ENCODE measurements at places on chromosomes 6 and 20.

DNA sequence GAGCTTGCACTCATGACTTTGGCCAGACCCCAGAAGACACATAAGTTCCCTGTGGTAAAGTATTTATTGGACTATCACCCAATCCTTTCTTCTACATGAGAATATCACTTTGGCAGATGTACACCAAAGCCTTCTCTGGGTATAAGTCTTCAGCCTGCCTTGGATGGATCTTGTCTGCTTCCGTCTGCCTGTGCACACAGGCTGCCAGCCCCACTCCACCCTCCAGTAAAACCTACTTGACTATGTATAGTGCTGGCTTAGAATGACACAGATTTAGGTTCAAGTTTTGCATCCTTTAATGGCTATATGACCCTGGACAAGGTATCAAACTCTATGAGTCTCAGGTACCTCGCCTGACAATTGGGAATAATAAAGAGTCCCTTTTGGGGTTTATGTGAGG, 63.4 kb downstream of the BACH2 start:
- no peak for DNase-seq

- DNase-seq = no peak
Observed at GRCh38 chr6:28751514-28751913, 172.3 kb downstream of the TRIM27 start.

DNA sequence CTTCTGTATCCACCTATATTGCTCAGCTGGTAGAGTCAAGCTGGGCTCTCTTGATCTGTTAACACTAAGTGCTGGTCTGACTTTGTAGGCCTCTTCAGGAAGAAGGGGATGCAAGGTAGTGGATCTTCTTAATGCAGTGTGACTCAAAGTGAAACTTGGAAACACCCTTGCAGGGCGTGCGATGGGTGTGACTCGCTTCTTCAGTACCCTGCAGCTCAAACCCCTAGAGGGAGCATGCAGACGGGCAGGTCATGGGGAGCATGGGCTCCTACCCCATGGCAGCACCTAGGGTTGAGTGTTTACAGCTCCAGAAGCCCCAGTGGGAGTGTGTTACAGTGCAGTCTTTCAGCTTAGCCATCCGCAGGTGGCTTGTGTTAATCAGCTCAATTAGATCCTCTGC, 757 bp upstream of the SAMD3 start:
- DNase-seq = no peak

DNA sequence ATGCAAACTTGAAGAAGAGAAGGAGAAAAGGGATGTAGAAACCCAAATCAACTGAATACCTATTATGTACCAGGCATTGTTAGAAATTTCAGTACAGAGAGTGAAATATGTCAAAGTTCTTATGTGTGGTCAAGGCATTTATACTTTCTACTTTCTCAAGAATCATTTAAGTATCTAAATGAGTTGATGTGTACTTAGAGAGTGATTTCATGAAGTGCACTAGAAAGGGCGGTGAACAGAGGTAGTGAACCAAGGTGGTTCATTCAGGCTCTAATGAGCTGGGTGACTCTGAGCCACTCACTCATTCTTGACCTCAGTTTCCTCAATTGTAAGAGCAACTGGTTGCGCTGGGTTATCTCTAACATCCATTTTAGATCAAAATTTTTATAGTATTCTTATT, 3.3 kb downstream of the PDE7B start:
- no peak for DNase-seq

DNA sequence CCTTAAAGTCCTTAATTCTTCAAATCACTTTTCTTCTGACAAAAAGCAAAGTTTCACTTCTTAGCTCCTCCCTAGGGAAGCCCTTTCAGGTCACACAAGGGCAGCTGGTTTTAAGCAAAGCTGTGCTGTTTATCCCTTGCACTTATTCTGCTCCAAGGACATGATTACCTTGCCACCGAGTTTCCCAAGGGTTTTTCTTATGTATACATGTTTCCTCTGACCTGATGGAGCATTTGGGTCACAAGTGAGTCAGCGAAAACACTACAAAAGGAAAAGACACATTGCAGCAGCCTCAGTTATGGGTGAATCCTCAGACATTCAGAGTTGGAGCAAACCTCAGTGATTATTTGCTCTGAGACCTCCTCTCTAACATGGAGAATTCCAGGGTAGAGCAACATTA, 26.6 kb upstream of the ILRUN start:
- no peak for DNase-seq

DNA sequence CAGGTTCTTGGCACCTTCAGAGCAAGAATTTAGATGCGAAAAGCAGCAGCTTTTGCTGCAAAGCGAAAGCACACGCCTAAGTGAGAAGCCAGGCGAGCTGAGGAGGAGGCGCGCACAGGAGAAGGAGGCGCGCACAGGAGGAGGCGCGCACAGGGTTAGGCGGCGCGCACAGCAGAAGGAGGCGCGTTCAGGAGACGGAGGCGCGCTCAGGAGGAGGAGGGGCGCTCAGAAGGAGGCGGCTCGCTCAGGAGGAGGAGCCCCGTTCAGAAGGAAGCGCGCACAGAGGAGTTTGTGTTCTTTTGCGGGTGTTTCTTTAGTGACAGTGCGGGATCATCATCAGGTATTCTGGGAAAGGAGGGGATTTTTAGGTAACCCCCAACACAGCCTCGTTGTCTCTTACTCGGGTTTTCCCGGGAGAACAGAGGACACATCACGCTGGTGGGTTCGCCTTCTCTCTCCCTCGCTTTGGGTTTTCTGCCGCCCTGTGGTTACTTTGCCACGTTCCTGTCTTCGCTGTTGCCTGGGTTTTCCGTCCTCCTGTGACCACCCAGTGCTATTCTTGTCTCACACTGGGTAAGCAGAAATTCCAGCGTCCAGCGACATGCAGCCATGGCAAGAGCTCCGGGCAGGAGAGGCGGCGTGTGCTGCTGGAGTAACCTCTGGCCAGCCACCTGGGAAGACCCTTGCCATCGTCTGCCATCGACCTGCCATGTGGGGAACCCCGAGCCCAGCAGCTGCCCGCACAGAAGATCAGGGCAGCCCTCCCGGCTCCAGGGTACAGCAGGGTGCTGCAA, 47.0 kb downstream of the WDR27 start:
- peak; percentile 77 for DNase-seq

- no peak for DNase-seq
Observed at GRCh38 chr6:164570801-164571200, 738.6 kb downstream of the C6orf118 start.

- DNase-seq = no peak
Observed at GRCh38 chr20:6828794-6829423, 61.4 kb downstream of the BMP2 start.

DNA sequence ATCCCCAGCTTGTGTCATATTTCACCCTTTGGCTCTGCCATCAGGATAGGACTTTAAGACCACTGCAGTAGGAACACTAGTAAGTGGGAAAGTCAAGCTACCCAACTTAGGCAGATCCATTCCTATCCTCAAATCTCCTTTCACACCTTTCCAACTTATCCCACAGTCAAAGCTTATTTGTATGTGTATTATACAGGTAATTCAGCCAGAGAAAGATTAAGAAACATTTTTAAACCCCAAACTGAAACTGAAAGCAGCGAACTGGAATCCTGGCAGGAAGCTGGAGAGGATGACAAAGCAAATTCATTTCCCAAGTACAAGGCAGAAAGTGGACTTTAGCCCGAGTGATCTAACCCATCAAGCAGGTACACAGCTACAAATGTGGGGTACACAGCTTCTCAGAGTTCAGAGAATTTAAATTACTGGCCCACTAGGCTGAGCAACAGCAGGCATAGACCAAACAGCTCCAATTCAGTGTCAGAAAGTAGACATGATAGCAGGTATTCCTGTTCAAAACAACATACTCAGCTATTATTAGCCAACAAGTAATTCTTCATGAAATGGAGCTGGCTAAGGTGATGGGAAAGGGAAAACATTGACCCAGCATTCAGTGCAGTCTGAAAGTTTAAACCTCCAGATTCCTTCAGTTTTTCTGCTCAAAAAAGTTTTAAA, 39.1 kb downstream of the ILRUN start:
- peak; percentile 58 for DNase-seq

GRCh38 chr6:4986999-4987398, 16.8 kb downstream of the RPP40 start:
- no peak for DNase-seq

DNA sequence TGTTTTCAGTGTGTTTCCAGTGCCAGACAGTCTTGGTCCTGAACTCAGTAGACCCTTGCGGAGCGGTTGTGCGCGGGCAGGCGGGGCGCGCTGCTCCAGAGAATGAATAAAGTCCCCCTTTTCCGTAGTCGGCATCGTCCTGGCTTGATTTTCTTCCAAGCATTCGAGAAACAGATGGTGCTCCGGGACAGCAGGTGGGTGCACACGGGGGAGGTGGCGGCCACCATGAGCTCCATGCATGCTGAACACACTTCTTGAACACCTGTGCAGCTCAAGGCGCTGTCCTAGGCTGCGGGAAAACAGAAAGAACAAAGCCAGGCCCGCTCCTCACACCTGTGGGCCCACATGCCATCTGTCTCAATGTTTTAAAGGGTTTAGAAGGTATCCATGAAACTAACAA, 125.2 kb downstream of the TAF4 start:
- no peak for DNase-seq

- DNase-seq = no peak
Observed at GRCh38 chr6:17905611-17906592, 81.5 kb downstream of the KIF13A start.

GRCh38 chr6:167979436-167980139, 17.9 kb upstream of the KIF25 start:
- DNase-seq = no peak

- DNase-seq = no peak
Observed at GRCh38 chr6:155301867-155302266, 12.4 kb downstream of the TFB1M start.

- DNase-seq = no peak
Observed at GRCh38 chr6:99416892-99417767, 8.0 kb downstream of the PNISR start.

- DNase-seq = no peak
Observed at GRCh38 chr20:23631981-23632710, 5.6 kb downstream of the CST3 start.

DNA sequence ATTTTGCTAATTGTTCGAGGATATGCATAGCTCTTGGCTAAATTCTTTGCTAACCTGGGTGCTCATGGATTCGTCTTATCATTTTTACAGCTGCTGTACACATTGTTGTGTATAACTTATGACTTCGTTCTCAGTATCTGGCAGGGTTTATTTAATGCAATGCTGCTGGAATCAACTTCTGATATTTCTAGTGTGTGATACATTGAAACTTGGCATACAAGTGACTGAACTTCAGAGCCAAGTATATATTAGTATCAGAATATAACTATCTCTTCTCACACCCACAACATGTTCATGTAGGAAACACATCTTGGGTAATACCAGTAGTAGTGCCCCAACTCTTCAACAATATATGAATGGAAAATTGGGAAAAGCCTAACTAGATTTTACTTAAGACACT, 764.2 kb downstream of the TENT5A start:
- DNase-seq = no peak

GRCh38 chr20:21557241-21558020, 43.6 kb upstream of the NKX2-2 start:
- DNase-seq = no peak

DNA sequence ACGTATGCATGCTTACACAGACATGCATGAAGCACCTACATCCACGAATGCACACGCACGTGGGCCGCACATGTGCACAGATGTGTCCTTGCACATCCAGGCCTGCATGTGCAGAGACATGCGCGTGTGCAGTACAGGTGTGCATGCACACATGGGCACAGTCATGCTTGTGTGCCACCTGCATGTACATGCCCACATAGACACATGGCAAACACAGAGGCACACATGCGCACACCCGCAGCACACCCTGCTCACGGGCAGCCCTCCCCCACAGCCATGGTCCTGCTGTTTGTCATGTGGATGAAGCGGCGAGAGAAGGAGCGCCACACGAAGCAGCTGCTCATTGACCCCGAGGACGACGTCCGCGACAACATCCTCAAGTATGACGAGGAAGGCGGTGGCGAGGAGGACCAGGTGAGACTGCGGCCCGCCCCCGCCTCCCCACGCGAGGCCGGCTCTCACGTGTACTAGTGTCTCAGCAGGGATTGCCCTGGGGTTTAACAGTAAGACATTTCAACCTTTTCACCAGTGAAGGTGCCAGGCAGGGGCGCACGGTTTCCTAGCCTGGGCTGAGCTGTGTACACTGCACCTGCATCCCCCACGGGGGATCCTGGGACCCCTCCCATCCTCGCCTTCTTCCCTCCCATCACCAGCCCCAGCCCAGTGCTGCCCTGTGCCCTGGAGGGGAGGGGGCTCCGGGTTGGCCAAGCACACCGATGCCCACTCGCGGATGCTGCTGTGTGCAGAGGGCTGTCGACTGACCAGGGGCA, 132.8 kb downstream of the TAF4 start:
- no peak for DNase-seq

DNA sequence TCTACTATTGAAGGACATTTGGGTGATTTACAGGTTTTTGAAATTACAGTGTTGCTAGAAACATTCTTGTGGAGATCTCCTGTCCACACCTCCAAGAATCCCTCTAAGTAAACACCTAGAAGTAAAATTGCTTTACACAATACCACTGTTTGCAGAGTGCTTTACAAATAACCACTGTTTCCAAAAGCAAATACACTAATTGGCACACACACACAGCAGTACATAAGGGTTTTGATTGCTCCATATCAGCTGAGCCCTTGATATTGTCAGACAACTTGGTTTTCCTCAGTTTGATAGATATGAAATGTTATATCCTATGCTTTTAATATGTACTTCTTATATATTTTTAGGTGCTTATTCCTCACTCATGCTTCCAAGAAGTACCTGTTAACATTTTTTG, 6.3 kb downstream of the HMGN4 start:
- no peak for DNase-seq

GRCh38 chr6:34610819-34611477, 54.8 kb upstream of the SPDEF start:
- DNase-seq = no peak

- peak; percentile 51 for DNase-seq
Observed at GRCh38 chr20:32017711-32018251, 7.5 kb downstream of the CCM2L start.

GRCh38 chr20:9375221-9375681, 139.1 kb upstream of the LAMP5 start:
- DNase-seq = no peak

GRCh38 chr6:15171026-15171425, 74.8 kb upstream of the JARID2 start:
- DNase-seq = no peak

DNA sequence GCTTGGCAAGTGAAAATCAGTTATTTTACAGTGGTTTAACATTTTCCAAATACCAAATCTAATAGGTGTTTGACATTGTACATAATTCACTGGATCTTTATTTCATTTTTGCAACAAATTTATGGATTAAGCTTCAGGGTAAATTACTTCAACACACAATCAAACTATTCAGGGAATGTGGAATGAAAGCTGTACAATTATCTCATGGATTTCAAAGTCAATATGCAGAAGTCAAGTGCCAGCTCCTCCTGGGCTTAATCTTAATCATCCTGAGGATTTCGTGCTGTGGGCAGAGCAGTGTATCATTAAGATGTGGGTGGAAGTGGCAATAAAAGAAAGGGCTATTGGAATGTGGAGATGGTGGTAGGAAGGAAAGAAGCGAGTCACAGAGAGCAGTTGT, 548.8 kb downstream of the COL12A1 start:
- no peak for DNase-seq
